ENCODE measurements at places on chromosomes 2 and 18.

GRCh38 chr2:215531284-215531683 is 95.4 kb upstream of the FN1 start:
- DNase-seq, result no peak

DNA sequence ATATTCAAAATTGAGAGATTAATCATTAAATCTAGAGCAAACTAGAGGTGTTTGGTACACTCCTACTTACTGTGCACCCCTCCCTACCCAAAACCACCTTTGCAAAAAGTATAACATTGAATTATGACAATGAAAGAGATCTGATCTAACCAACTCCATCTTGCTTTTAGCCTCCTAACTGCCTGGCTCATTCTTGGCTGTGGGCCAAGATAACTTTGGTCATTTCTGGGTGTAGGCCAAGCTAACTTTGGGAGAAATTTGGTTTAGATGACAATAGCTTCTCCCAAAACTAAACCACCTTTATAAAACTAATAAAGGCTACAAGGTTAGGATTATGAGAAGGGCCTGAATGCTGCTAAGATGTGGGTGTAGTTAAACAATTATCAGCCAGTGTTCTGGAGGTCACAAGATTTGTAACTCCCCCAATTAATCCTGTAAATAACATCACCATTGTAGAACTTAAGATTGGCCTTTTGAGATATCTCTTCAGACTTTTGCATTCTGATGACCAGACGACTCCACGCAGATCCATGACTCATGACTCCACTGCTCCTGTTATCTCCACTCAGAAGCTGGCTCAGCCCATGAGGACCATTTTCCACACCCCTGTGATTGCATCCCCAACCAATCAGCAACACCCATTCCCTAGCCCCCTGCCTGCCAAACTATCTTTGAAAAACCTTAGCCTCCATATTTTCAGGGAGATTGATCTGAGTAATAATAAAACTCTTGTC is 160.2 kb downstream of the FBXO15 start:
- no peak for DNase-seq

DNA sequence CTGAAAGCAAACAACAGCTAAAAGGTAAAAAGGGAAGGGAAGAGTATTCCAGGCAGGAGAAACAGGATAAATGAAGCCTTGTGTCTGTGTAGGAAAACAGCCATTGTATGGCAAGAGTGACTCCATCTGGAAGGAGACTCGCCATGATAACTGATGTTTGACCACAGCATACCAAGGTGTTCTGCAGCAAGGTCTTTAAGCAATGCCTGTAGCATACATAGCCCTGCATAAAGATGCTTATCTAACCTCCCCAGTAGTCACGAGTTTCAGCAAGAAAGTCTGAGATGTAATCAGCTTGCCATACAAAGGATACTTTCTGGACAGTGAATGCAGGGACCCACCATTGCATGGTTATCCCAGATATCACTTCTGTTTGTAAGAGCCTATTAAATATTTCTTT is 11.9 kb upstream of the CCNT2 start:
- DNase-seq, result no peak

- DNase-seq, result no peak
Observed at GRCh38 chr2:241161646-241162281, 11.5 kb downstream of the PPP1R7 start.

- DNase-seq, result no peak
Observed at GRCh38 chr2:75268112-75268511, 68.8 kb upstream of the TACR1 start.

DNA sequence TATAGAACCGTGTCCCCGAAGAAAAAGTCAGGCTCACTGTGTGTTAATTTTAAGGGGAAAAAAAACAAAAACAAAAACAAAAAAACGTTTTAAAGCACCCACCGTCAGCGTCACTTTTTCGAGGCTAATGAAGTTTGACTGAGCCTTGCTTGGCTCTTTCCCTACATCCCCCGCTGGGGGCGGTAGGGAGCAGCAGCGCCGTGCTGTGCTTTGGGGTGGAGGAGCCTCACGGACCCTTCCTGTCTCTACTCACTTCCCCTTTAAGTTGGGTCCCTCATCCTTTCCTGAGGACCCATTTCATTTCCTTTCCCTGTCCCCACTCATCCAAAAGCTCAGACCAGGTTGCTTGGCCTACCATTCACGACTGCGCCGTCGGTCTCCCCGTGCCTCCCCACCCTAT is 82.8 kb upstream of the RPL31 start:
- DNase-seq, result no peak

- no peak for DNase-seq
Observed at GRCh38 chr2:26887151-26887550, 39.2 kb downstream of the DPYSL5 start.

GRCh38 chr2:56077359-56077915 is 106.4 kb upstream of the CCDC85A start:
- DNase-seq, result no peak

GRCh38 chr2:180516232-180516631 is 464.2 kb upstream of the UBE2E3 start:
- DNase-seq, result no peak

DNA sequence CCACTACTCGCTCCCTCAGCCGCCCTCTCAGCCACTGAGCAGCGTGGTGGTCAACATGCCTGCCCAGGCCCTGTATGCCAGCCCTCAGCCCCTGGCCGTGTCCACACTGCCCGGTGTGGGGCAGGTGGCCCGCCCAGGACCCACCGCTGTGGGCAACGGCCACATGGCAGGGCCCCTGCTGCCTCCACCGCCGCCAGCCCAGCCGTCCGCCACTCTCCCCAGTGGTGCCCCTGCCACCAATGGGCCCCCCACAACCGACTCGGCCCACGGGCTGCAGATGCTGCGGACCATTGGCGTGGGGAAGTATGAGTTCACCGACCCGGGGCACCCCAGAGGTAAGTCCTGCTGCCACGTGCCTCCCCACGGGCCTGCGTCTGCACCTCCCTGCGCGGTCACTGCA is 257.5 kb downstream of the KLHL29 start:
- no peak for DNase-seq

DNA sequence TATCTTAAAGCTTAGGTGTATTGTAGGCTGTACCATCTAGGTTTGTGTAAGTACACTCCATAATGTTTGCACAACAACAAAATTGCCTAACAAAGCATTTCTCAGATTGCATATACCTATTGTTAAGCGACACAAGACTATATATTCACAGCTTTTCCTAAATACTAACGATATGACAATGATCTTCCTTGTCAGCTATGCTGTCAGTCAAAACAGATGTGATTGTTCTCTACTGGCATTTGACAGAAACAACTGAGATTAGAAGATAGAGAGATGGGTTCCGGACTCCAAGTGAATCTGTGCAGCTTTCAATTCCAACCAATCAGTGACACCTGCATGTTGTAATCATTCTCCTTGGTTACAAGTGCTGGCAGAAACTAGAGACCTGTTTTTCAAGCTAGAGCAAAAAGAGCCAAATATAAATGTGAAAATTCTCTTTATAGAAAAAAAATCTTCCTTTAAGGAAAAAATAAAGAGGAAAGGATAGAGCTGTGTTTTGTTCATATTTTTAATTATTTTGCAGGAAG is 1232.3 kb upstream of the SLC39A10 start:
- DNase-seq, result no peak

All from stimulated activated CD8-positive, alpha-beta memory T cell treated with anti-CD3 and anti-CD28 coated beads, Interleukin-7, amount 100 ng/mL, for 1 hour (primary cell).